G401 (cell line): ENCODE measurements at places on chromosomes 16 and 17.

GRCh38 chr16:23333034-23333579, 31.0 kb downstream of the SCNN1B start:
- DNase-seq = no peak

DNA sequence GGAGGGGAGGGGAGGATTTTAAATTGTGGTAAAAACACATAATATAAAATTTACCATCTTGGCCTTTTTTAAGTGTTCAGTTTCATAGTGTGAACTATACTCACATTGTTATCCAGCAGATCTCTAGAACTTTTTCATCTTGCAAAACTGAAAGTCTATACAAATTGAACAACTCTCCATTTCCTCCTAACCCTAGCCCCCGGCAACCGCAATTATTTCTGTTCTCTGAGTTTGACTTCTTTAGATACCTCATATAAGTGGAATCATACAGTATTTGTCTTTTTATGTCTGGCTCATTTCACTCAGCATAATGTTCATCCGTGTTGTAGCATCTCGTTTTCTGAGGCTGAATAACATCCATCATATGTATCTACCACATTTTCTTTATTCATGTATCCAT, 30.0 kb upstream of the MRTFB start:
- no peak for DNase-seq

DNA sequence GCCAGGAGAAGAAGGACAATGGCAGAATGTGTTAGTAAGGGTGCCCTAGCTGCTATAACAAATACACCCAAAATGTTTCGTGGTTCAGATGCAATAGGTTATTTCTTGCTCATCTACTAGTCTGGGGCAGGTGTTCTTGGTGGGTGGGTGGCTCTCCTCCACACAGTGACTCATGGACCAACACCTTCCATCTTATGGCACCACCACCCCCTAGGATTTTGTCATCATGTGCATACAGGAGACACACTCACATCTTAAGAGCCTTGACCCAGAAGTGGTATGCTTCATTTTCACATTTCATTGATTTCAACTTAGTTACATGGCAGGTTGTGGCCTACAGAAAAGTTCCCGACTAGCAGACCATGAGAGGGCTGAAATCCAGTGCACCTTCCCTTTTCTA, 114.7 kb downstream of the AMFR start:
- DNase-seq = no peak

DNA sequence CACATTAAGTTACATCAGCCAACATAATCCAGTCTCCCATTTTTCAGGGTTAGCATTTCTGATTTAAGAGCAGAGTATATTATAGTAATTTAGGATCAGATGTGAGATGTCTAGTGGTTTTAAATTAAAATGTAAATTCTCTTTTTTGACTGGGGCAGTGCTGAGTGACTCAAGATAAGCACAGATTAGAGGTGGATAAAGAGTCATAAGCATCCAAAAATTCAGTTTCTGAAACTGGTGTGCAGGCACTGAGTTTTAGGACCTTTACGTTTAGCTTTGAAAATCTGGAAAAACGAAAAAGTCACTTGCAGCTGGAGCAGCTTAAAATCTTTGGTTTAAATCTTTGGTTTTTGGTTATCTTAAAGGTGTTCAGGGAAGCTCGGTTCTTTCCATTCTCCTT, 190.7 kb downstream of the FTO start:
- no peak for DNase-seq
